ENCODE measurements at places on chromosomes 1 and 21.

GRCh38 chr1:26401891-26402290, 8.7 kb upstream of the LIN28A start:
- no peak for DNase-seq

DNA sequence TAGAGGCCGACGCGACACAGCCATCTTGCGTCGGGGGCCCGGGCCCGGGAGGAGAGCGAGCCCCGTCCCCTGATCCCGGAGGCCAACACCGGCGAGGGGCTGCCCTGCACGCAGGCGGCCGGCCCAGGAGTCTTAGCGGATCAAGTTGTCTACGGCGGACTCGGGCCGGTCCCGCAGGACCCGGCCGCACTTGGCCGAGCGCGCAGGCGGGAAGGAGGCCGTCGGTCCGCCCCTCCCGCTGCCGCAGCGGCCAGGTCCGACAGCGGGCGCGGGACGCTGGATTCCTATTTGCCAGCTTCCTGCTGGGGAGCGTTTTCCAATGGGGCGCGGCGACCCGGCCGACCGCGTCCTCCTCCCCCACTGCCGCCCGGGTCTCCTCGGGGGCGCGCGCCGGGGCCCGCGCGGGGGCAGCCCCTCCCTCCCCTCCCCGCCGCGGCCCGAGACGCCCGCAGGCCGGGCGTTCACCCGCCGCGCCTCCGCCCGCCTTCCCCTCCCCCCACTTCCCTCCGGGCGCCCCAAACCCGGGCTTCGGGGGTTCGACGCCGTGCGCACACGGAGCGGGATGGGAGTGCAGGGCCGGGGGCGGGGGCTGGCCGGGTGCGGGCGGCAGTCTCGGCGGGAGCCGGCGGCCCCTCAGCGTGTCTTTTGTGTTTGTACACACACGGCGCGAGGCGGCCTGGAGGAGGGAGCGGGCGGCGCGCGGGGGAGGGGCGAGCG, 517 bp upstream of the H3-3A start:
- peak; percentile 81 for DNase-seq

GRCh38 chr21:19712441-19712840, 1285.8 kb upstream of the NCAM2 start:
- no peak for DNase-seq

- no peak for DNase-seq
These were observed 103.0 kb downstream of the SSBP3 start for GRCh38 chr1:54302951-54303843.

DNA sequence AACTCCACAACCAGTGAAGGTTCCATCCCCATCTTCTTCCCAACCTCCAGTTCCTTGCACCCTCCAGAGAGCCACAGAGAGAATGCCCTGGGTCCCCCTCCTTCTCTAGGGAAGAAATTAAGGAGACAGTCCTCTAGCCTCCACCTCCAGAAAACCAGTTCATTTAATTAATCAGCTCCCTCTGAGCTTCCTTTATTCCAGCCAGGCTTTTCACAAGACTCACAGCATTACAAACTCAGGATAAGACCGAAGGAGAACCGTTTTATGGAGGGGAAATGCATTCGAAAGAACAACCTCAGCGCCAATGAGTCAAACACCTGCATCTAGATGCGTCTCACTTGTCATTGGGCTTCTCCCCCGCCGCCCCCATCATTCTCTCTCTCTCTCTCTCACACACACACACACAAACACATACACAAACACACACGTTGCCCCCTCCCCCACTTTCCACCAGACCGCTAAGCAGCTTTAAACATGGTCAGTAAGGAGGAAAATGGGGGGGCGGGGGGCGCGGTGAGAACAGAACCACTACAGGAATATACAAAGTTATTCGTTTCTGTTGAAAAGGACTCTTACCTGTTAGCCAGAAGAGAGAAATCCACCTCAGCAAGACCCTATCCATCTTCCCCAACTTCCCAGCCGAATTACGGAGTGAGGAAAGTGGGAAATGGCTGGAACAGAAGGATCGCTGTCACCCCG, 544 bp downstream of the ILDR2 start:
- DNase-seq: no peak

GRCh38 chr1:183237046-183237445, 51.0 kb downstream of the LAMC2 start:
- no peak for DNase-seq

DNA sequence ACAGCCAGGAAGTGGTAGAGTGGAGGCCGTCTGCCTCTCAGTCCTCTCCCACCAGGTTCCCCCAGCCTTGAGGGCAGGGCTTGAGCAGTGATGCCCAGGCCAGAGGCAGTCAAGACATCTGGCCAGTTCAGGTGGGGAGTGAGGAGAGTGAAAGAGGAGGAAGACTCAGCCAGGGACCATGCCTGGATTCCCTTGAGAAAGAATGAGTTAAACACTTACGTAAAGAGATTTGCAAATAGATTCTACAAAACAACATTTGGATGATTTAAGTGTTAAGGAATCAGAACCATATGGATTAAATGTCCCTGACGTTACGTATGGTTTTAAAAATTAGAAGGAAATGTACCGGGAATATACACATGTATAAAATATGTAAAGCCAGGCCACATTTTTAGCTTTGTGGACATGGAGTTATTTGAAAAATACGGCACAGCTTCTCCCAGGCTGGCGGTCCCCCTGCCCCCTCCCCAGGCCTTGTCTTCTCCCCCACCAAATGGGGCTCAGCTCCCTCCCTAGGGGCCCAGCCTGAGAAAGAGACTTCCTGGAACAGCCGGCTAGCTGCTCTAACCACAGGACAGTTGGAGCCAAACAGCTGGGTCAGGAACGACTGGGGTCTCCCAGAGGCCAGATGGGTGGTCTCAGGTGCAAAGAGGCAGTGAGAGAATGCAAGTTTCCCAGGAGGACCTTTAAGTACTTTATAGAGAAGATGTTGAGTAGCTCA, 188.3 kb upstream of the EDN2 start:
- peak; percentile 99 for DNase-seq

GRCh38 chr21:41933313-41934079, 20.3 kb downstream of the C2CD2 start:
- peak; percentile 44 for DNase-seq

DNA sequence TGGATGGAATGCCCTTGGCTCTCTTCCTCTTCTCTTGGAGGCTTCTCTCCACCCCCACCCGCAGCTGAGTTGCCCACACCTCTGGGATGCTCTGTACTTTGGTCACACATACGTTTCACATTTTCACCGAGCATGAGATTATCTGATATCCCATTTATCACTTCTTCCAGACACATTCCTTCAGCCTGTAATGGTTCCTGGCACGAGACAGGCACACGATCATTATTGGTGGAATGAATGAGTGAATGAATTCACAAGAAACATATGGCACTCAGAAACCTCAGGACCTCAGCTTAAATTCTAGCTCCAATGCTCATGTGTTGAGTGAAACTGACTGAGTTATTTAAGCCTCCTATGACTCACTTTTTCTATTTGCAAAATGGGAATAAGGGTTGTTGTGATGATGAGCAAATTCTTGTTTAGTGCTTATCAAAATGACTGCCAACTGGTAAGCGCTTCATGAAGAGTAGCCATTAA, 242.7 kb upstream of the JUN start:
- DNase-seq: peak; percentile 99

DNA sequence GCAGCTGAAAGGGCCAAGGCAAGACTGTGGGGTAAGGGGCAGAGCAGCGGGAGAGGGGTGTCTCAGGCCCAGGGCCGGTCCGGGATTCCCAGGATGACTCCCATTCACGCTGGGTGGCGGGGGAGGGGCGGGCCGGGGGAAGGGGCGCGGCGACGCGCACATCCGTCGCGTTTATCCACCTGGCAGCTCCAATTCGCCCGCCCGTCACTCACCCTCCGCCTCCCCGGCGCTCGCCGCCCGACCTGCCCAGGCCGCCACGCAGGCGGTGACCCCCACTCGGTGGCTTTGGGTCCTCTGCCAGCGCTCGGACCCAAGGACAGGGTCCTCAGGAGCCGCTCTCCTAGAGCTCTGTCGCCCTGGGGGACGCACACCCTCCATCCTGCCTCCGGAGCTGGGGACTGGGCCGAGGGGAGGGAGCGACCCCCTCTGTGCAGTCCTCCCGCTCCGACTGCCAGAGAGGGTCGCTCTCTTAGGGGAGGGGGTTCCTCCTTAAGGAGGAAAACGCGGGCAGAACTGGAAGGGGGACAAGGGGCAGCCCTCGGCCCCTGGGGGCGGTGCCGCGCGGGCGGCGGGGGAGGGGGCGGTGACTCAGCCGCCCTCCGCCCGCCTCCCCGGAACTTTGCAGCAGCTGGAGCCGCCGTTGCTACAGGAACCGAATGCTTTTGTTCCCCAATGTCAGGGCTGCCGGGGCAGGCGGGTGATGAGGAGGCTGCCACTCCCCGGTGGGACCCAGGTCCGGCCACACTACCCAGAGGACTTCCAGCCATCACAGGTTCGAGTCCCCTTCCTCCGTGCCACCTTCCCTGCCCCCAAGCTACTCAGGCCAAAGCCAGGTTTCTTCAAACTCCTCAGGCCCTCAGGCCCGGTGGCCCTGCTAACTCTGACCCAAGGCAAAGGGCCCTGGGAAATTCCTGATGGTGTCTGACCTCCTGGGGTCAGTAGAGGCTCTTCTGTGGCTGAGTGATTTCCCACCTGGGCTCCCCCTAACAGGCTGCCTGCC, 3.4 kb downstream of the ADGRB2 start:
- DNase-seq: peak; percentile 71

GRCh38 chr1:92342401-92342800, 43.5 kb downstream of the RPAP2 start:
- DNase-seq: no peak

- DNase-seq: no peak
These were observed 74.1 kb upstream of the JUN start for GRCh38 chr1:58857680-58858673.

GRCh38 chr1:25996966-25997827, 666 bp downstream of the PAFAH2 start:
- DNase-seq: peak; percentile 45

GRCh38 chr1:28412731-28413130, 43.2 kb downstream of the PHACTR4 start:
- peak; percentile 10 for DNase-seq

- peak; percentile 73 for DNase-seq
These were observed 160.5 kb downstream of the ZBTB18 start for GRCh38 chr1:244211559-244211944.

DNA sequence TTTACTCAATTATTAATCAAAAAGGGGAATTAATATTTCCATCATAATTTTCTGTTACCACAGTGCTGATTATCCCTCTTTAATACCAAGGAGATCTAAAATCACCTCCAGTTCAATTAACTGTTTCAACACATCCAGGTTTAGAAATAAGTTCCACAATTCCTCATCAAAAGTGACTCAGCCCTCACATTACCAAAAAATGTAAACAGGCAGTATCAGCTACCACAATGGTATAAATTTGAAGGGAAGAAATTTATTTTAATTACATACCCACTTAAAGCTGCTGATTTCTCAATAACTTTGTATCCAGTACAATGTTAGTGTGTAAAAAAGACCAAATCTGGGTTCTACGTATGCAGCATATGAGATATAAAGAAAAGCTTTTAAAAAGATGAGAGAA, 51.9 kb downstream of the EIF4G3 start:
- DNase-seq: peak; percentile 80

- DNase-seq: no peak
These were observed 30.6 kb downstream of the POFUT2 start for GRCh38 chr21:45256912-45257672.

DNA sequence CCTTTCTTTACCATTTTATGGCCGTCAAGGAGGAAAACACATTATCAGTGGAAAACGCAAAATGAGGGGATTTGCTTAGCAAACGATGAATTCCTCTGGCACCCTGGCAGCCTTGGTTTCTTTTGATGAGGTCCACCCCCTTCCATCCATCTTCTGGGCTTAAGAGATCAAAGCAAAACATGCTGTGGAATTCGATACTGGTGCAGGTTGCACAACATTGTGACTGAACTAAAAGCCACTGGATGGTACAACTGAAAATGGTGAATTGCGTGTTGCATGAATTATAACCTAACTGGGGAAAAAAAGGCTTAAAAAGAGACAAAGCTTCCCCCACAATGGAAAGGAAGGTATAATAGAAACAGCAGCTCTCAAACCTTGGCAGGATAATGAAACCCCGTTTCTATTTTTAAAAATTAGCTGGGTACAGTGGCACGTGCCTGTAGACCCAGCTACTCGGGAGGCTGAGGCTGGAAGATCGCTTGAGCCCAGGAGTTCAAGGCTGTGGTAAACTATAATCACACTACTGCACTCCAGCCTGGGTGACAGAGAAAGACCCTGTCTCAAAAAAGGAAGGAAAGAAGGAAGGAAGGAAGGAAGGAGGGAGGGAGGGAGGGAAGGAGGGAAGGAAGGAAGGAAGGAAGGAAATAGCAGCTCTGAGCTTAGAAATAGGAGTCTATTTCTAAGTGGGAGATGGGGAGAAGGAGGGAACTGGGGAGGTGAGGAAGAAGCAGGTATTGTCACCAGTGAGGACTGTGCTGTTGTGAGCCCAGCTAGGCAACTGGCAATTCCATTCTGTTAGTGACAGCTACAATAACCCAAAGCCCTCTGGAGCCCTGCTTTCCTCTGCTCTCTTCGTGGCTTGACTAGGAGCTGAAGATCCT, 29.0 kb upstream of the LGALS8 start:
- peak; percentile 11 for DNase-seq

GRCh38 chr1:169110689-169111447, 4.4 kb downstream of the ATP1B1 start:
- DNase-seq: no peak

DNA sequence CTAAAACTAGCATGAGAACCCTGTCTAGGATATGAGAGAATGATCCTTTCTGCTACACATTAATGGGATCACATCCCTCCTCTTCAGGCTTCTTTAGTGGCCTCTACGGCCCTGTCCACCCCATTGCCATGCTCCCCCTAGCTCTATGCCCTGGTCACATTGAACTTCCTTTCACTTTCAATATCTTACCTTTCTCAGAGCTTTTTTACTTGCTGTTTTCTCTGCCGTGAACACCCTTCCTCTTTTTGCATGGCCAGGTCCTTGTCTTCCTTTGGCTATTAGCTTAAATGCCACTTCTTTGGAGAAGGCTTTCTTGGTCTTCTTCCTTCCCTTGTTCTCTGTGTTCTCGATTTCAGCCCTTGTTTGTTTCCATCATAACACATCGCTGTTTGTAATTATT, 97.4 kb downstream of the GIPC2 start:
- DNase-seq: no peak

- no peak for DNase-seq
These were observed 332.3 kb downstream of the COL11A1 start for GRCh38 chr1:102776071-102776470.

- no peak for DNase-seq
These were observed 25.7 kb downstream of the ATF3 start for GRCh38 chr1:212634252-212634651.

- peak; percentile 14 for DNase-seq
These were observed 44.9 kb downstream of the MAP3K21 start for GRCh38 chr1:233372218-233373120.

GRCh38 chr1:89620664-89621063, 12.3 kb upstream of the LRRC8C start:
- no peak for DNase-seq

Data from fibroblast of skin of right quadriceps (primary cell).